ENCODE measurements at places on chromosomes 7 and 10. TPM values are rescaled to one million over a fixed set of nuclear protein-coding genes. Genes with fewer than 3 reads are reported as not detected.

DNA sequence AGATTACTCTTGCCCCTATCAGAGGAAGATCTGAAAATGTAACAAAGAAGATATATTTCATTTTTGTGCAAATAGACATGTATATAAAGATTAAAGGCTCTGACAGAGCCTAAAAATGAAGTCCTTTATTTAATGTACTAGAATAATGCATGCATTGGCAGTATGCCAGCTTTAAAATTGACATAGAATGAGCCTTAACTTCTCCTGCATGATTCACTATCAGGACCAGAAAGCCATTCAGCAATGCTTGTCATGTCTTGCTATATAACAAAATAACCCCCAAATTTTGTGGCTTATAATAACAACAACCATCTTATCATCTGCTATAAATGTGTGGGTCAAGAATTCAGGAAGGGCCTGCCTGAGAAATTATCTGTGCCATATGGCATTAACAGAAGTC is 411.9 kb downstream of the GRM8 start:
- no peak for DNase-seq

Gene CLRN3
- total RNA-seq = 40.8 TPM

Gene STRIP2
- total RNA-seq = 2.1 TPM

DNA sequence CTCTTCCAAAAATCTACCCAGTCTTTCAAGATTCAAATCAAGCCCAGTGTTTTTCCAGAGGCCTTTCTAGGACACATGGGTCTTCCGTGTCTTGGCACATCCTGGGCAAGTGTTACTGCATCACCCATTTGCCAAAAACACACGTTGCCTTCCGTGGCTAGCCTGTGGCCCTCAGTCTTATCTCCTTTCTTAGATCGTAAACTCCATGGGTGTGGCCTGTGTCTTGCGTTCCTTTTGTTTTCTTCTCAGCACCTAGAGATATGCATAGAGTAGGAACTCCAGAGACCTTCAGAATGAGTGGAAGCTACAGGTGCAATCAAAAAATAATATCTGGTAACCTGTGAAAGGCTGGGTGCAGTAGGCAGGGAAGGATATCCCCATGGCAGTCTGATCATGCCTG is 56.5 kb upstream of the NMT2 start:
- no peak for DNase-seq

DNA sequence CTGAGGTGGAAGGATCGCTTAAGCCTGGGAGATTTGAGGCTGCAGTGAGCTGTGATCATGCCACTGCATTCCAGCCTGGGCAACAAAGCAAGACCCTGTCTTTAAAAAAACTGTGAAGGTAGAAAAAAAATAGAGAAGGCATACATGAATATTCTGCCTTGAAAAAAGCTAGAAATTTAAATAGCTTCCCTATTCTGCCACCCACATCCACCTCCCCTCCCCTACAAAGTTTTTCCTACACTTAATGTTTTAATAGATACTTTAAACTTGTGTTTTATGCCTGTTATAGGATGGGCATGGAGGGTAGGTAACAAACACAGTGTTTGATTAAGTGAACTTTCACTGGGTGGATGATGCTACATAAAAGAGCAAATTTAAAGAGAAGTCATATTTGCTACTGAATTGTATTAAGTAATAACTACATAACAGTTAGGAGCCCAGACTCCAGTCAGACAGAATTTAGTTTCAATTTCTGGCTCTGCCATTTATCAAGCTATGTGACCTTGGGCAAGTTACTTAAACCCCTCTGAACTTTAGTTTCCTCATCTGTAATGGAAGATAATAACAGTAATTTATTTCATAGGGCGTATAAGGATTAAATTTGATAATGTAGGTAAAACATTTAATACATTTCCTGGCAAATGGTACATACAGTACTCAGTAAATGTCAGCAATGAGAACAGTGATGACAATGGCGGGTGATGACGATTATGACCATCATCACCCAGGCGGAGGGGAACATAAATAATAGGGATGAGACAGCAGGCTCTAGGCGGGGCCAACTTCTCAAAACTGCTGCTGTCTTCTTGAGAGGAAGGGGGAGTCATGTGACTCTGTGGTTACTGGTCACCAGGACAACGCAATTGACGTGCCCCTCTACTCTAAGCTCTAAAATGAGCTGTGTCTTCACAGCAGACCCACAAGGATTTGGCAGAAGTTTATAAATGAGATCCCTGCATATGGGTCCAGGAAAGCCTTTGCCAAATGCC is 15.8 kb downstream of the DNMBP start:
- DNase-seq = peak; percentile 61

DNA sequence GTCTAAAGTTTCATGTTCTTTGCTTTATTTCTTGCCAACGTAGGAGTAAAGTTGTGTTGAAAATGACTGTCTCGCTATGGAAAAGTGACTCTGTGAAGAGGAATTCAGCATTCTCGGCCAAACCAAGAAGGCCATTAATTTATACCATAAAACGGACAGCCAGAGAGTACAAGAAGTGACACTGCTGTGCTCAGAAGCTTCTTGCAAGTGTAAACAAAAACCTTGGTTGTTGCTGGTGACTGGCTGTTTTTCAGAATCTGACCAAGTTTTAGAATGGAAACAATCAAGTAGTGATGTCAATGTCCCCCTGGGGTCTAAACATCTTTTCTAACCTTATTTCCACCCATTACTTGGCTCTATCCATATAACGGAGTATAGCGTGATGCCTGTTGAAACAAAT is 201.9 kb downstream of the INHBA start:
- DNase-seq = no peak

- no peak for DNase-seq
Measured at GRCh38 chr7:137789215-137789882, 57.4 kb downstream of the DGKI start.

Gene NPVF
- not detected for total RNA-seq

- no peak for DNase-seq
Measured at GRCh38 chr10:95655571-95656290, 780 bp downstream of the ALDH18A1 start.

Gene STEAP1B
- total RNA-seq = not detected

Gene CPEB3
- 9.7 TPM for total RNA-seq

Gene INMT
- total RNA-seq = 18.8 TPM

- DNase-seq = peak; percentile 34
Measured at GRCh38 chr10:96511044-96511945, 2.4 kb downstream of the TLL2 start.

DNA sequence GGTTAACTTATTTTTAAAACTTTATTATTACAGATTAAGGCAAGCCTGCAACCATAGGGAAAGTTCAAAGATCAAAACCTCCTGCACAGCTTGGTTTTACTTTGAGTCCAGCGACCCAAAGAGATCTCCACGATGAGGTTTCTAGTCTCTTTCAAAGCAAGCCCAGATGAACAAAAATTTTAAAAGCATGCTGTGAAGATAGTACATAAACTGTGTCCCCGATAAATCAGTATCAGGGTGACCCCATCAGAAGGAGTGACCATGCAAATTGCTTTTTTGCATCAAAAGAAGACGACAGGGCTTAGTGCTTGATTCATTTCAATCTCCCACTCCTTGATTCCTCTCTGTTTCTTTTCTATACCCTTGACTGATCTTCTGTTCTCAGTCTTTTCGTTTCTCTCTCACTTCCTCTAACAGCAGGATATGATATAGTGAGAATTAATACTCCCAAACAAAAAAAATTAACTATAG is 16.0 kb upstream of the DNTT start:
- DNase-seq = no peak

GRCh38 chr10:72615970-72616369 is 9.9 kb downstream of the MICU1 start:
- DNase-seq = no peak

- no peak for DNase-seq
Measured at GRCh38 chr10:74153123-74153522, 2.1 kb downstream of the ADK start.

DNA sequence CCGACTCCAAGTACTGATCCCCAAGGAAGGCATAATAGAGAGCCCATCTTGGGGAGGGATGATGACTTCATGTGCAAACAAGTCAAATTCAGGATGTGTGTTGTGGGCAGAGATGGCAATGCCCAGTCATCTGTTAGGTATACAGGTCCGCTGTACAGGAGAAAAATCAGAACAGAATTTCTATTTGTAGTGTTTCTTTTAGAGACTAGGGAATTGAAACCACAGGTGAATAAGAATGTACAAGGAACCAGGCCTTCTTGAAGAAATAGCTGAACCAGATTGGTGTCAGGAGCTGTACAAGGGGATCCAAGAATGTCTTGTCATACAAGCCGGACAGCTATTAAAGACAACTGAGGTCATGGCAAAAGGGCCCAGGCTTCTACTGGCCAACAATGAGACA is 147.9 kb downstream of the PFKFB3 start:
- DNase-seq = no peak

DNA sequence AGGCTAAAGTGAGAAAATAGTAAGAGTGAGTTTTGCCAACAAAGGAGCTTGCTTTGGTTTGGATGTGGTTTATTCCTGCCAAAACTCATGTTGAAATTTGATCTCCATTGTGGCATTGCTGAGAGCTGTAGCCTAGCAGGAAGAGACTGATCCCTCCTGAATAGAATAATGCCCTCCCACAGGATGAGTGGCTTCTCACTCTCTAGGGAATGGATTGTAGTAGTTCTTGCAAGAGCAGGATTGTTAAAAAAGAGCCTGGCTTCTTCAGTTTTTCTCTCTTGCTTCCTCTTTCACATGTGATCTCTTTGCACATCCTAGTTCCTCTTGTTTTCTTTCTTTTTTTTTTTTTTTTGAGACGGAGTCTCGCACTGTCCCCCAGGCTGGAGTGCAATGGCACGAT is 34.4 kb downstream of the ASAH2 start:
- DNase-seq = no peak

GRCh38 chr7:77991656-77992055 is 193.1 kb downstream of the PHTF2 start:
- DNase-seq = no peak

DNA sequence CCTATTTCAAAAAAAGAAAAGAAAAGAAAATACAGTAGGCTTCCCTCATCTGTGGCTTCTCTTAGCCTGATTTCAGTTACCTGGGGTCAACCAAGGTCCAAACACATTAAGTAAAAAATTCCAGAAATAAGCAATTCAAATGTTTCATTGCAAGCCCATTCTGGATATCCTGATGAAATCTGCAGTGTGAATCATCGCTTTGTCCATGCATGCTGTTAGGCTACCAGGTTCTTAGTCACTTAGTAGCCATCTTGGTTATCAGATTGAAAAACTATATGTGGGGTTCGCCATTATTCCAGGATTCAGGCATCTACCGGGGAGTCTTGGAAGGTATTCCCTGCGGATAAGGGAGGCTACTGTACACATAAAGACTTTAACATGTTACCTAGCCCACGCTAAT is 991 bp upstream of the FAM204A start:
- DNase-seq = no peak

Gene JMJD1C
- 79.0 TPM for total RNA-seq

All from mucosa of gallbladder (tissue), 1 donor.